ENCODE measurements at places on chromosomes 7 and 10. TPM values are rescaled to one million over a fixed set of nuclear protein-coding genes. Genes with fewer than 3 reads are reported as not detected.

Gene SOSTDC1
- 21.1 TPM for total RNA-seq

Gene EPO
- total RNA-seq, result not detected

Gene FOXP2
- 0.66 TPM for total RNA-seq

Gene PPP1R3A
- total RNA-seq, result not detected

Gene KLF14
- total RNA-seq, result not detected

Gene ADAM22
- 10.4 TPM for total RNA-seq

Gene CYP2C9
- total RNA-seq, result not detected

Gene SFRP5
- total RNA-seq, result 0.21 TPM

Gene BNIP3
- total RNA-seq, result not detected

Gene PLEKHS1
- total RNA-seq, result not detected

Gene TYW1B
- total RNA-seq, result 2.5 TPM

Gene DKK1
- total RNA-seq, result 28.5 TPM

Gene SLC29A3
- 4.4 TPM for total RNA-seq

All from HT-29 (cell line).